ENCODE measurements at places on chromosomes 2 and 18.

DNA sequence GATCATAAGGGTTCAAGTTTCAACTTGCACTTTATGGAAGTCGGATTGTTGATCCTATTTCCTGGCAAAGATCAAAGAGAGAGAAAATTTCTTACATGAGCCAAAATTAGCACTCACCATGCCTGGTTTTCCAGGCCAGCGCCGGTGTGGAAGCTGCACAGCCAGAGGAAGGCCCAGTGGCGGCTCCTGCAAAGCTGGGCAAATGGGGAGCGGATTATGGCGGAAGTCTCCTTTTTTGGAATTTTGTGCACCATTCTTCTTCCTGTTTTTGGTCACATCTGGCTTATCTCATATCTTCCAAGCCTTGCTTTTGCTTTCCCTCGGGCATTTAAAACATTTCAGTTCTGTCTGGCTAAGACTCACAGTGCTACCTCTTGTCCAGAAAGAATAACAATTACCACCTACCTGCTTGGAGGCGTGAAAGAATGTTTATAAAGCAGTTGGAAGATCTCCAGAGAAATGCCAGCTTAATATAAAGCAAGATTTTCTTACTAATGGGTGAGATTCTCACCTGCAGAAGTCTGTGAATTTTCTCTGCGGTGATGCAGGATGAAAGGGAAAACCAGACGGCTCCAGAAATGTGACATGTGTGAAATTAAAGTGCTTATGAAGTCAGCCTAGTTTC lies 94.3 kb downstream of the ASAP2 start:
- no peak for DNase-seq

GRCh38 chr2:157980020-157980419 lies 103.9 kb upstream of the ACVR1 start:
- no peak for DNase-seq

DNA sequence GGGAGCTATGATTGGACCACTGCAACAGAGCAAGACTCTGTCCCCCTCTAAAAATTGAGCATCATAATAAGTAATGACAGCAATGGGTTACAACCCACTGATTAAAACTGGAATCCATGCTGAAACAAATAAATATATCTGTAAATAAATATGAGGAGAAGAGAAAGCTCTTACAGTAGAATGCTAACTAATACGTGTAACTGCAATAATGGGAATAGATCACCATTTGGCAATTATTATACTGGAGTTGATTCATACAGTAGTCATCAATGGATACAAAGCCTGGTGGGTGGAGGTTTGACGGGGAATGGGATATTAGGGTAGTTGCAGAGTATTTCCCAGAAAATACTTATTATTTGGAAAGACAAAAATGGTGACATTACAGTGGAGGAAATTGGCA lies 6.1 kb upstream of the INO80B start:
- no peak for DNase-seq

DNA sequence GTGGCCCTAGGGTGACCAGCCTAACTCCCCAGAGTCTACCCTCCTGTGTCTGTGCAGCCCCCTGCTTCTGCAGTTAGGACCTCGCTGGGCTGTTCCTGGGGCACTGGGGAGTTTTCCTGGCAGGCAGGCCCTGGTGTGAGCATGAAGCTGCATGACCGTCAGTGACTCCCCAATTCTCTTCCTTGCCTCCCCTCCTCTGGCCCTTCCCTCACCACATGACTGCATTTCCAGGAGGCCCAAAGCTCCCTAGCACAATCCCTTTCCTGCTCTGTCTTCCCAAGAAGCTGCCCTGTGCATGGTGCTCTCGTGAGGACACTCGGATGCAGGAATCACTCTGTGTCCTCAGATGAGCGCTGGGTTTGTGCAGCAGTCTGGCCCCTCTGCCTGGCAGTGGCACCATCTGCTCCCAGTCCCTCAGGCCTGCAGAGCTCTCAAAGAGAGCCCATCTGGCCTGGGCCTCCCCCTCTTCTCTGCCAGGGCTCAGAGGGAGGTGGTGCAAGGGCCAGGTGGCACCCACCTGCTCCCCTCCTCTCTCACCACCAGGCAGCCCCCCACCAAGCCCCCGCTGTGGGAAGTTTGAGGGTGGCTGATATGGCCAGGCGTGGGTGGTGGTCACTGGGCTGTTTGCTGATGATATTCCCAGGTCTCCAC lies 125.6 kb upstream of the HS6ST1 start:
- no peak for DNase-seq

GRCh38 chr2:241944821-241945220 lies 75.3 kb downstream of the RTP5 start:
- DNase-seq: no peak

GRCh38 chr2:241950413-241951315 lies 81.1 kb downstream of the RTP5 start:
- peak; percentile 66 for DNase-seq

GRCh38 chr2:163604941-163605555 lies 130.8 kb downstream of the FIGN start:
- no peak for DNase-seq

GRCh38 chr2:71546777-71547281 lies 93.5 kb downstream of the DYSF start:
- DNase-seq: no peak

- DNase-seq: no peak
Observed at GRCh38 chr18:7645756-7646155, 78.6 kb downstream of the PTPRM start.

GRCh38 chr18:809985-810642 lies 1.9 kb downstream of the YES1 start:
- no peak for DNase-seq

DNA sequence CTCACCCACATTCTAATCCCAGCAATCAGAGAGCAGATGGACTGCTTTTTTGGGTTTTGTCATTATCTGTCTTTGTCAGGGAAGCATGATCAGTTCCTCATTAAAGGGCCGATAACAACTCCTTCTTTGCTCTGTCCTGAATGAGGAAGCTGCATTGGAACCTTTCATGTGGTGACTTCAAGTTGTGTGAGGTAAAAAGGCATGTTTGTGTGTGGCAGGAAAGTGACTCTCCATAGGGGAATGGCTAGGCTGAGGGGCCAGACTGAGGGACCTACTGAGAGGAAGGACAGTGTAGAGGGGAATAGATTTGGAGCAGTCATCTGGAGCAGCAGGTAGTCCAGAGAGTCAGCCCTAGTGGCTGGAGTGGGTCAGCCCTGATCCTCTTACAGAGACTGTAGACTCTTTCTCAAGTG lies 23.6 kb upstream of the LRRTM1 start:
- DNase-seq: no peak

GRCh38 chr2:130878316-130878715 lies 41.6 kb downstream of the ARHGEF4 start:
- no peak for DNase-seq

DNA sequence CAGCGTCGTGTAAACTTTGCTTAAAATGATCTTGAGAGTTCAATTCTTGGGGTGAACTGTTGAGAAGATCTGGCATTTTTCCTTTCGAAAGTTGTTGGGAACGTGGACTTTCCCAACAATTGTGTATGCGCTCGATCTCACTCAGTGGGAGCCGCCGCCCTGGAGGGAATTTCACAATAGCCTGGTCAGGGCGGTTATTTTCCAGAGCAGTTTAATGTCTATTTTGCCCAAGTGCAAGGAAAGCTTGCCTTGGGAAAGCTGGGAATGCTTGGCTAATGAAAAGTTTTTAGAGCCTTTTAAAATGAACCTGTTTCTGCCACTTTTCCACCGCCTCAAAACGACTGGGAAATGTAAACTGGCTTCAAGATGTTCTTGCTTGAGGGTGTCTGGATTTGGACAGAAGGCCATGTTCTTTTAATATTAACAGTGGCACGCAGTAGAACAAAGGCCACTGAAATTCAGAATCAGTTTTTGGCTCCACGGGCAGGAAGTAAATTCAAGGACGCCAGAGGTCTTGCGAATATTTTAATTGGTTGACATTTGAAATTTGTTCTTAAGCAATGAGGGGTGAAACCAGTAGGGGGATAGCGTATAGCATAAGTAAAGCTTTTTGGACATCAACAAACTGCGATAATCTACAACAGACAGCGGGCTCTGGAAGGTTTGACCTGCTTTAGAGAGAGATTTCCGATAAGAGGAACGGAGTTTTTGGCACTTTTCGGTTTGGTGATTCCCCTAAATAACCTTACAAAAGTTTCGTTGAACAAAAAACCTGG lies 1.2 kb downstream of the CFLAR start:
- no peak for DNase-seq

DNA sequence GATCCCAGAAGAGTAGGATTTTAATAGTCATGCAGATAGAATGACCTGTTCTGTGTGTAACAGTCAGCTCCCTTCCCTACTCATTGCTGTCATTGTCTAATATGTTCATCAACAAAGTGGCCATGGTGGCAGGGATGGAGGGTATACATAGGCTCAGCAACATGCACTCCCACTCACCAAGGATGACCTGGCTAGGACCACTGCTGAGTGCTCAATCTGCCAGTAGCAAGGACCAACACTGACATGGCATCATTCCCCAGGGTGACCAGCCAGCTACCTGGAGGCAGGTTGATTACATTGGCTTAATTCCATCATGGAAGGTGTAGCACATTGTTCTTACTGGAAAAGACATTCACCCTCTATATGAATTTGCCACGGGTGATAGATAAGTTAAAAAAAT lies 401.7 kb upstream of the CELF4 start:
- DNase-seq: no peak

DNA sequence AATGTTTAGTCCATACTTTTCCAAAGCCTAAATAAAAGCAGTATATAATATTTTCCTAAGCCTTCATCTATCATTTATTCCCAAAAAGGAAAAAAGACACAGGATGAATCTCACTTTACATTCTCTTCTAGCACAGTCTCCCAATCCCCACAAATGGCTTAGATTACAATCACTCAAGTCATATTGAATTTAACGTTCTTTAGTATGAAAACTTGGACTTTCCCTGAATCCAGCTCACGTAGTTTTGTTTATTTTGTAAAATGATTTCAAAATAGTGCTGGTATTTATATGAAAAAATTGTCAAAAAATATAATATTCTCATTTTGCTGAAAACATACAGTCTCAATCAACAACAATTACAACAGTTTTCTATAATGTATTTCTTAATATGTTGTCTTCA lies 137.7 kb upstream of the CCDC150 start:
- no peak for DNase-seq

DNA sequence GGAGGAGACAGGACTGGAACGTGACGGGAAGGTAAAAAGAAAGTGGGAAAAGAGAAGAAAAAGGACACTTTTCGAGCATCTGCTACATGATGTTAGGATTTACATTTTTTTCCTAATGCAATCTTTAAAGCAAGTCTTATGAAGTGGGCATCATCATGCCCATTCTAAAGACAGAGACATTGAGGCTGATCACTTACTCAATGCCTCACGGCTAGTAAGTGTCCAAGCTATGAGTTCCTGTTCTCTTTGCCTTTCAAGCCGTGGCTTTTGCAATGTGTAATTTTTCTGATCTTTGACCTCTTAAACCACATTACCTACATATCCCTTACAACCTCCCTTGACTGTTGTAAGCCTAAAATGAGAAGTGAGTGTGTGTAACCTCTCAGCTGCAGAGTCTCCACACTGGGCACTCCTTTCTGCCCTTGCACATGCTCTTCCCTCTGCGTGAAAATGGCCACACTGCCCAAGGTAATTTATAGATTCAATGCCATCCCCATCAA lies 649.2 kb downstream of the RNF144A start:
- no peak for DNase-seq

- no peak for DNase-seq
Observed at GRCh38 chr2:186554429-186554828, 35.4 kb upstream of the ITGAV start.

GRCh38 chr2:68466778-68467076 lies 367 bp downstream of the FBXO48 start:
- DNase-seq: no peak

DNA sequence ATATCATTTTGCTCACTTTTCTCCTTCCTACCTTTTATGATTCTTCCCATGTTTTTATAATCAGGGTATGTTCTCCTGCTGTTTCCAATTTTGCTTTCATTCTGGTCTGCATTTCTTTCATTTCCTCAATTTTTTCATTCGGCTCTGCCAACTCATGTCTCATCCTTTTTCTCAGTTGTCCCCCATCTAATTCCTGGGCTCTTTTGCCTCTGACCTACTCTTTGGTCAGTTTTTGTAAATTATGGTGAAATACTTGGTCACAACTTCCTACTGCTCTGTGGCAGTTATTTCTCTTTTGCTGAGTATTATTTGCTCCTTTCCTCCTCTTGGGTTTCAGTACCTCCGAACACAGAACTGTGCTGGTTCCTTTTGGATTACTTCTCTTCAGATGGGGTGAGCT lies 27.5 kb downstream of the MYO7B start:
- DNase-seq: no peak

DNA sequence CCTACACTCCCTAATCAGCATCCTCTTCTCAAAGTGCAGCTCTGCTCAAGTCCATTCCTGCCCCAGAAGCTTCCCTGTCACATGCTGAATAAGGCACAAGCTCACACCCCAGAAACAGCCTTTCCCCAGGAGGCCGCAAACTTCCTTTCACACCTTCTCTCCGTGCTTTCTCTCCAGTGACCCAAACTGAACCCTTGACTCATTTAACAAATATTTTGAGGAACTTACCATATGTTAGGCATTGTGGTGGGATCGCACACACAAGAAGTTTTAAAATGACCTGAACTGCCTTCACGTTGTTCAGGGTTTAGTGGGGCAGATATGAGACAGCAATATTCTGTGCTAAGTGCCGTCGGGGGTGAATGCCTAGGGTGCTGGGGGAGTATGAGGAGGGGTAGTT lies 161.3 kb downstream of the INSIG2 start:
- DNase-seq: no peak

DNA sequence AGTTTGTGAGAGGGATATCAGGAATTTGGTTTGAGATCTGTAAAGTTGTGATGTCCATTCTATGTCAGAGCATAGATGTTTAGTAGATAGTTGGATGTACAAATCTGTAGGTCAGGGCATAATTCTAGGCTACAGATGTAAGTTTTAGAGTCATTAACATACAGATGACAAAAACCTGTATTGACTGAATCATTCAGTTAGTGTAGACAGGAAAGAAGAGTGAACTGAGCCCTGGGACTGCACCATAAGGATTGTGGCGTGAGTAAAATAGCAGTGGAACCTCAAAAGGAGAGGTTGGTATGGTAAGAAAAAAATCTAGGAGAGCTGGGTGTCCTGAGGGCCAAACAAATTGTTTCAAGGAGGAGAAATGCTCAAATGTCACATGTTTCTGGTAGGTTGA lies 73.1 kb upstream of the RPRM start:
- no peak for DNase-seq

DNA sequence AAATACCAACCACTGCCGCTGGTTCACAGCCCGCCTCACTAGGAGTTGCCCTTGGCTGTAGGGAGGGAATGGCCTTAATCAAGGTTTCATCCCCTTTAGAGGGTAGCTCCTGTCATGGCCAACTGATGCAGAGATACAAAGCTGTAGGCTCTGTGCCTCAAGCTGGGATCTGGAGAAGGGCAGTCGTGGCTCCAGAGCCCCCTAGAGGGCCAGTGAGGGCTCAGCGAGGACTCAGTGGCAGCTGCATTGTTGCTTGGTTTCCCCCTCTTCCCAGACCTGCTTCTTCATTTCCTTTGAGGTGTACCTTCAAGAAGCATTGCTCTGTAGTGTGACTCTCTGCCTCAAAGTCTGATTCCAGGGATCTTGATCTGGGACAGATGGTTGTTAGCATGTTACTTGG lies 302.1 kb downstream of the LPIN1 start:
- no peak for DNase-seq
